Naive thymus-derived CD4-positive, alpha-beta T cell (primary cell): ENCODE measurements at places on chromosomes 2 and 18. TPM values are rescaled to one million over a fixed set of nuclear protein-coding genes. Genes with fewer than 3 reads are reported as not detected.

PER2 gene
- total RNA-seq: 27.8 TPM

SCYGR4 gene
- total RNA-seq: not detected

CDK5R2 gene
- total RNA-seq: not detected

FAM228A gene
- total RNA-seq: 1.4 TPM

ERMN gene
- total RNA-seq: 12.5 TPM

DIPK1C gene
- total RNA-seq: not detected

KATNAL2 gene
- total RNA-seq: 2.8 TPM

SAG gene
- total RNA-seq: not detected

LYPD6B gene
- total RNA-seq: 1.7 TPM

CHCHD5 gene
- 21.3 TPM for total RNA-seq

CACNB4 gene
- 2.5 TPM for total RNA-seq

GRCh38 chr18:323253-323622, 55.4 kb upstream of the THOC1 start:
- DNase-seq: no peak
- no peaks in the 10 kb centered on the region for H3K4me1 ChIP-seq
- no peak overlapping the region for H3K27ac ChIP-seq

GRCh38 chr2:213065583-213066442, 85.6 kb downstream of the IKZF2 start:
- peaks cover 3% of the 10 kb centered on the region for H3K4me1 ChIP-seq
- no peak for DNase-seq
- no peaks in the 10 kb centered on the region for H3K27me3 ChIP-seq

DNA sequence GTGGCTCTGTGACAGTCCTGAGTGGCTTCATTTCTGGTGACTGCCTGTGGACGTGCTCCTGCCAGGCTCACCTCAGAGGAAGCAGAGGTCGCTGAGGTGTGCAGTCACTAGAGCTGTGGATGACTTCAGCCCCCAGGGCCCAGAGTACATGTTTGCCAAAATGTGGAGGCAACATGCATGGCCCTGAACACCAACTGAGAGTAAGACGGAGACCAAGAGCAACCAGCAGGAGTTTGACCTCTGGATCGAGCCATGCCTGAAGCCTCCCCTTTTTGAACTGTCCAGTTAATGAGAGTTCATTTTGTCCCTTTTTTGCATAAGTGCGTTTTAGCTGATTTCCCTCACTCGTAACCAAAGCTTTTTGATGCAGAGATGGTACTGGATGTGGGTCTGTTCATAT, 184.9 kb downstream of the RTP5 start:
- no peaks in the 10 kb centered on the region for H3K36me3 ChIP-seq
- no peak for DNase-seq
- no peak overlapping the region for H3K27ac ChIP-seq
- no peaks in the 10 kb centered on the region for H3K27me3 ChIP-seq
- H3K4me1 ChIP-seq: no peaks in the 10 kb centered on the region

- peaks cover 26% of the 10 kb centered on the region for H3K4me1 ChIP-seq
- no peak overlapping the region for H3K27ac ChIP-seq
- H3K36me3 ChIP-seq: peaks cover 60% of the 10 kb centered on the region
- no peak for DNase-seq
- H3K27me3 ChIP-seq: no peaks in the 10 kb centered on the region
- H3K4me3 ChIP-seq: no peak overlapping the region
Measured at GRCh38 chr2:68806511-68807109, 64.6 kb downstream of the BMP10 start.

DNA sequence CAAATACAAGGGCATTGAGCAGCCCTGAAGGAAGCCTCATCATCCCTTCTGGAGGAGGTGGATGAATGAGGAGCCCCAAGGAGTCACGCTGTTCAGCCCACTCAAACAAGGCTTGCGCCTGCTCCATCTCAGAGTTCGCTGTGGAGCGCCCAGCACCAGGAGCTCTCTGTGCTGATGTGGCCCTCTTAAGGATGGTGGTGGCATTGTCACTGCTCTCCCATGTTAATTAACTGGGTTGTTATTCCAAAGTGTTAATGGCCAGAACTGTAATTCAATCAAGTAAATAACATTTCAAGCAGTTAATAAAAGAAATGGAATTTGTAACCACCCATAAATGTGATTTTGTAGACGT, 726.0 kb upstream of the RAB6C start:
- H3K27me3 ChIP-seq: no peaks in the 10 kb centered on the region
- H3K4me1 ChIP-seq: no peaks in the 10 kb centered on the region
- H3K27ac ChIP-seq: no peak overlapping the region
- H3K36me3 ChIP-seq: no peaks in the 10 kb centered on the region

GRCh38 chr2:24544456-24545115, 53.5 kb downstream of the NCOA1 start:
- no peaks in the 10 kb centered on the region for H3K27me3 ChIP-seq
- H3K36me3 ChIP-seq: no peaks in the 10 kb centered on the region
- no peak overlapping the region for H3K27ac ChIP-seq
- no peak for DNase-seq
- H3K4me1 ChIP-seq: no peaks in the 10 kb centered on the region

DNA sequence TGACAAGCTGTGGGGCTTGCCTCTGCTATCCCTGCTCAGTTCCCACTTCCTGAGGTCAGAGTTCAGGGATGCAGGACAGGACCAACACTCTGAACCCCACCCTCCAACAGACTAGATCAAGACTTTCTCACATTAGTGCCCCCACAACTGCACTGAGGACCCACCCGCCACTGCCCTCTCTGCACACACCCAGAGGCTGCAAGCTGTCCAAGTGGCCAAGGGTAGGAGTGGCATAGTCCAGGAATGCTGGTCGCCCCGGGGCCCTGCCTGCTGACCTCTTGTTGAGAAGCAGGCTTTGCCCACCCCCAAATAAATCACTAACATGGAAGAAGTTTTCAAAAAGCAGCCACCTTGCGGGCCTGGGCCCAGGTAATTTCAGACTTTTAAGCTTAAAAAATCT, 5.5 kb upstream of the KIF1A start:
- H3K27ac ChIP-seq: no peak overlapping the region
- H3K27me3 ChIP-seq: peaks cover 6% of the 10 kb centered on the region
- DNase-seq: no peak
- H3K4me3 ChIP-seq: no peak overlapping the region

DNA sequence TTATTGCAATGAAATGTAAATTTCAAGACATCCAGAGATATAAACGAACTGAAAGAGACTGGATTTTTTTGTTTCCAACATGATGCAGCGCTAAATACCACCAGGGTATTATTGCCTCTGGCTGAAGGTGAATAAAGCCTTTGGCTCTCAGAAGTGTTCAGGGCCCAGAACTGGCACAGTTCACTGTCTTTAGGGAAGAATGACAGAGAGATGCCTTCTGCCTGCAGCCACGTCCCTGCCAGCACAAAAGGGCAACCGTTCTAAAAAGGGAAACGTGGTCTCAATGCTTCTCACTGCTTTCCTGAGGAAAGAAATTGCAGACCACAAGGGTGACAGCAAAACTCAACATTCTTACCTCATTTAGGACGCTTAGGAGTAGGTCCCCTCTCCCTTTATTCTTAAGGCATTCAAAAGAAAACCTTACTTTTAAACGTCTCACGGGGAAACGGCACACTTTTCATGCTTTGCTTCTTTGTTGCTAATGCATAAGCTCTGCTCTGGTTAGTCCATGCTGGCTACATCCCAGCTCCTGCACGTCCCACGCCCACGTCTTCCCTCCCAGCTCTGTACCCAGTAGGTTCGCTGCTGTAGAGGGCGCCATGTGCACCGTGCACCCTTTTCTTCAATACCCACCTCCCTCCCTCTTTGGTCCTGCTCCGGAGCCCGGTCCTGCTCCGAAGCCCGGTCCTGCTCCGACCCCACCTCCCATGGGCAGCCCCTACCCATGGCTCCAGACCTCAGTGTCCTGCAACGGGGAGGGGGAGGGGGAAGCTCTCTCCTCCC, 171.0 kb downstream of the HRH4 start:
- DNase-seq: no peak
- H3K27ac ChIP-seq: no peak overlapping the region
- no peaks in the 10 kb centered on the region for H3K4me1 ChIP-seq
- H3K4me3 ChIP-seq: no peak overlapping the region
- no peaks in the 10 kb centered on the region for H3K27me3 ChIP-seq
- H3K36me3 ChIP-seq: no peaks in the 10 kb centered on the region

- H3K4me3 ChIP-seq: no peak overlapping the region
- H3K27ac ChIP-seq: no peak overlapping the region
- no peaks in the 10 kb centered on the region for H3K27me3 ChIP-seq
- no peaks in the 10 kb centered on the region for H3K4me1 ChIP-seq
- no peaks in the 10 kb centered on the region for H3K36me3 ChIP-seq
Measured at GRCh38 chr2:179170901-179171300, 93.7 kb downstream of the SESTD1 start.

DNA sequence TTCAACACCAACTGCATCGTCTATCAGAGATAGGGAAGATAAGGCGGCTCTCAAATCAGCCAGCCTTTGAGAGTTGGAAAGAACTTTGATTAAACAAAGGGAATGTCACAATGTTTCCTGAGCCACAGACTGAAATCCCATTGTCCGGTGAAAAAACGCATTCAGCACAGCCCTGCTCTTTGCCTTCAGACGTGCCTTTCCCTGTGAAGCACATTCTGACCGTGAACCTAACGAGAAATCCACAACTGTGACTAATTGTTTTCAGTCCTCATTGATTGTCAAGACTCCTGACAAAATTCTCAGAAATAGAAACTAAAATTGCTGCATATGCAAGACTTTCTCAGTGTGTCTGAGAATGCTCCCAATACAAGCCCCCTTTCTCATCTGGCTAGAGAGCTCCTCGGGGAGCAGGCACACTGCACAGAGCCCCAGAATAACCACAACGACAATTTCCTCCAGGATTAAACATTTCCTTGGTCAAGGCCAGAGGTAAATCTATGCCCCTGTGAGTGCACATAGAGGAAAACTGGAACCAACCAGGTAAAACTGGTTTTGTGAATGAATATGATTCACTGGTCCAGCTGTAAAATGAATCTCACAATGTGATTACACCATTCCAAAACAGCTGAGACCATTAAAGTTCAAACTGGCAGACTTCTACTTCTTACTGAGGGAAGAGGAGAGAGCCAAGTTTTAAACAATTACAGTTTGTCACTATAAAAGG, 561.9 kb upstream of the ID2 start:
- no peak overlapping the region for H3K4me3 ChIP-seq
- no peak for DNase-seq
- H3K27ac ChIP-seq: no peak overlapping the region
- H3K4me1 ChIP-seq: no peaks in the 10 kb centered on the region
- H3K27me3 ChIP-seq: no peaks in the 10 kb centered on the region
- H3K36me3 ChIP-seq: no peaks in the 10 kb centered on the region

- DNase-seq: no peak
- H3K4me3 ChIP-seq: no peak overlapping the region
- H3K4me1 ChIP-seq: no peaks in the 10 kb centered on the region
- H3K36me3 ChIP-seq: no peaks in the 10 kb centered on the region
- no peak overlapping the region for H3K27ac ChIP-seq
- no peaks in the 10 kb centered on the region for H3K27me3 ChIP-seq
Measured at GRCh38 chr2:80887841-80888378, 583.4 kb upstream of the LRRTM1 start.

DNA sequence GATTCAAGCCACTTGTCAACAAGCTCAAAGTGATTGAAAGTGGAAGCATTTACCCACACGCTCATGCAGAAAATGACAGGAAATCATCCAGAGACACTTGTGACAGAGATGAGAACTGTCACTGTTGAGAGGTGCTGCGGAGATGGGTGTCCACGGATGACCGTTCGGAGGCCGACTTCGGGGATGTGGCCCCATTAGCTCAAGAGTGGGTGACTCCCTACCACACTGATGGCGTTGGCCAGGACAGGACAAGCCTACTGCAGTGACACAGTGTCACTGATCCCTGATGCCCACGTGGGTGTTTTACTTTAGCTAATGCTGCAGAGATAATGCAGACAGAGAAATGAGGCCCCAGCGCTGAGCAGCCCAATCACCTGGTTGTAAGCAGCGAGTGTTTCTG, 81.5 kb upstream of the YWHAQ start:
- H3K4me3 ChIP-seq: peak overlapping the region; percentile 25
- H3K36me3 ChIP-seq: no peaks in the 10 kb centered on the region
- H3K4me1 ChIP-seq: peaks cover 25% of the 10 kb centered on the region

DNA sequence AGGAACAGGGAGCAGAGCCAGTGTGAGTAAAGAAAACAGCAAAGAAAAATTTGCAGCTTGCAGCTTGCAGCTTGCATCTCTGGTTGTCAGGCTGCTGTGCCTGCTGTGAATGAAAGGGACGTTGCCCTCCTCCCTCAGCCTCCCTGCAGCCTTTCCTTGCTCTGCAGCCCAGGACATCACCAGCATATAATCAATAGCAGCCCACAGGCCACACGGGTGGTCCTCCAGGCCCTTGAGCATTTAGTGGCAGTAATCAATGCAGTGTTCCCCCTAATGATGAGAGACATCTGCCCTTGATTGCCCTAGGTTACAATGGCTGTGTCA, 122.2 kb upstream of the TACR1 start:
- no peaks in the 10 kb centered on the region for H3K36me3 ChIP-seq
- DNase-seq: no peak
- H3K4me3 ChIP-seq: no peak overlapping the region
- H3K27ac ChIP-seq: no peak overlapping the region
- H3K27me3 ChIP-seq: no peaks in the 10 kb centered on the region
- no peaks in the 10 kb centered on the region for H3K4me1 ChIP-seq

GRCh38 chr18:61892683-61893308, at the start of gene RNF152:
Gene RNF152 (minus strand): TSS chr18:61893007. CDS start chr18:61816463, 76,544 bp downstream.
- peaks cover 4% of the 10 kb centered on the region for H3K4me1 ChIP-seq
- H3K27me3 ChIP-seq: peaks cover 5% of the 10 kb centered on the region
- no peak for DNase-seq
- H3K36me3 ChIP-seq: no peaks in the 10 kb centered on the region
- H3K27ac ChIP-seq: no peak within 1 kb of the TSS

GRCh38 chr2:188303363-188304031, 11.8 kb downstream of the GULP1 start:
- H3K27ac ChIP-seq: no peak overlapping the region
- no peak overlapping the region for H3K4me3 ChIP-seq
- H3K27me3 ChIP-seq: no peaks in the 10 kb centered on the region
- H3K4me1 ChIP-seq: no peaks in the 10 kb centered on the region
- H3K36me3 ChIP-seq: no peaks in the 10 kb centered on the region

DNA sequence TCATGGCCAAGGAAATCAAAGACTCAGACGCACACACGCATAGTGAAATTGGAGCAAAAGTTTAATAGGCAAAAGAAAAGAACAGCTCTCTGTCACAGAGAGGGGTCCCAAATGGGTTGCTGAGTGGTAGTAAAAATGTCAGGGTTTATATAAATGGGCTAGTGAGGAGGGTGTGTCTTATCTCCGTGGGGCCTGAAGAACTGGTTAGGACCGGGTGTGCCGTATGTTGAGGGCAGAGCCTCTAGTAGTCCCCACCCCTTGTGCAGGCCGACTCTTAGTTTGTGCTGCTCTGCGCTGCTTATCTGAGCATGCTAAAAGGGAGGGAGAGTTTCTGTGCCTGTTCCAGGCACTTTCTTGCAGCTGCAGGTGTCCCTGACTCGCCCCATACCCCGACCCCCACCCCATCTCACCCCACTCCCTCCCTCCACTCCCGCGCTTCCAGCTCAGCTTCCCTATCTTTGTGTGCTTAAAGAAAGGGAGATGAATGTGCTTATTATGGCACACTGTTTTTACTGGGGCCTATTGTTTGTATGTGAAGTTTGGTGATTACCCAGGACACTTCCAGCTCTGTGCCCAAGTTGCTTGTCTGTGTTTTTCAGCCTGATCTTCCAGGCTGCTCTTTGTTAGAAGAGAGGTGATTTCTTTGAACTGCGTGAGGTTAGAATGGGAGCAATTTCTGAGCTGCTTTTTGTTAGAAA, 167.4 kb downstream of the SPAG16 start:
- no peak for DNase-seq
- no peaks in the 10 kb centered on the region for H3K36me3 ChIP-seq
- no peaks in the 10 kb centered on the region for H3K27me3 ChIP-seq
- H3K27ac ChIP-seq: no peak overlapping the region
